ENCODE measurements at places on chromosomes 12 and 14.

DNA sequence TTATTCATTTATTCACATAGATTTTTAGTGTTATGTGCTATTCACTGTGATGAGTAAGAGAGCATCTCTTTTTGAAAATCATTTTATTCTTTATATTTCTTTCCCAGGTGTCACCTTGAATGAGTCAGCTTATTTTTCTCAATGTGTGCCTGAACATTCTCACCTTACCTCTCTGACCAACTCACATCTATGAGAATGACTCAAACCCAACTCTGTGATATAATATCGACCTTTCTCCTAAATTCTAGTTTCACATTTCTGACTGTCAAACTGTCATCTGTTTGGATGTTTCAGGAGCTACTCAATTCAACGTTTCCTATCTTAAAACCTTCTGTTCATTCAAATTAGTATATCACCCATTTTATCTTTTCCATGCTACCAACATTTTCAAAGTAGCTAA is 630.8 kb downstream of the RERGL start:
- DNase-seq: no peak

GRCh38 chr12:63093084-63093483 is 57.9 kb downstream of the AVPR1A start:
- DNase-seq: no peak

DNA sequence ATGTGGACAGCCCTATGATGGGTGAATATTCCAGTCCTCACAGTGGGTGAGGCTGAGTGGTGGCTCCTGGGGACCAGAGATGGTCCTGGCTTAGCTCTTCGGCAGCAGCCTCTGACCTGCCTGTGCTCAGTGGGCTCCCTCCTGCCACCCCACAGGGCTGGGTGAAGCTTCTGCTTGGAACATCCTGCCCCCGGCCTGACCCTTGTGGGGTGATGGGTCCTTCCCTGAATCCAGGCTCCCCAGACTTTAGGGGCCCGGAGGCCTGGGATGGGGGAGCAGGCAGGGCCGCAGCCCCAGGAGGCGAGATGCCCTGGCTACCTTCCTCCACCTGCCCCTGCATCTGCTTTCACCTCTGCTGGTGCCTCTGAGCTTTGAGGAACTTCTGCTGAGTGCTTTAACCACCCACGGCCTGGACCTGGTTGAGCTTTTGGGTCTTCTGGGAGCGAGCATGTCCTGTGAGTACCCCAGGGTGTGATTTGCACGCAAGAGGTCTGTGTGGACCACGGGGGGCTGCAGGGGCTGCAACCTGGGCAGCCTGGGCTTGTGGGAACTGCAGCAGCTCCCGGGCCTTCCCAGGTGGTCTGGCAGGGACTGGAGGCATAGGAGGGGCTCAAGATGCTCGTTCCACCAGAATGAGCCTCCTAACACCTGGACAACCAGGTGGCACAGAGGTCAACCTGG is 159.5 kb downstream of the KIF26A start:
- DNase-seq: no peak

GRCh38 chr12:57993834-57994233 is 52.5 kb downstream of the ATP23 start:
- no peak for DNase-seq

GRCh38 chr12:12992418-12993130 is 7.5 kb downstream of the HEBP1 start:
- DNase-seq: no peak

GRCh38 chr14:90999299-90999698 is 61.1 kb downstream of the RPS6KA5 start:
- peak; percentile 46 for DNase-seq

GRCh38 chr12:697481-697880 is 34.2 kb upstream of the NINJ2 start:
- no peak for DNase-seq

- no peak for DNase-seq
Measured at GRCh38 chr14:59739794-59740193, 130.8 kb downstream of the RTN1 start.

DNA sequence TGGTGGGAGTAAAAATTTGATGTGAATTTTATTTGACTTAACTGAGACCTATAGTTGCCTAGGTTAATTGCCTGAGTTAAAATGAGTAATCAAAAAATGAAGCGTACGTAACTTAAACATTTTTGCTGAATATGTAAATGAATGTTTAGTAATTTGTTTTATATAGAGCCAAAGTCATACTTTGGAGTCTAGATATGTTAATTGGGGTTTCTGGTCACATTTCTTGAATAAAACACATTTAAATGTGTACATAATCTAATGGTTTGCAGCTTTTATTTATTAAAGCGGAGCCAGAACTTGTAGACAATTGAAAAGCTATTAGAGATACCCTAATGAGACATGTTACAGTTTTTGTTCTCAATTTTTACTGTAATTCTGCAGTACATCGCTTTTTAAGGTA is 71.2 kb downstream of the AEBP2 start:
- no peak for DNase-seq

DNA sequence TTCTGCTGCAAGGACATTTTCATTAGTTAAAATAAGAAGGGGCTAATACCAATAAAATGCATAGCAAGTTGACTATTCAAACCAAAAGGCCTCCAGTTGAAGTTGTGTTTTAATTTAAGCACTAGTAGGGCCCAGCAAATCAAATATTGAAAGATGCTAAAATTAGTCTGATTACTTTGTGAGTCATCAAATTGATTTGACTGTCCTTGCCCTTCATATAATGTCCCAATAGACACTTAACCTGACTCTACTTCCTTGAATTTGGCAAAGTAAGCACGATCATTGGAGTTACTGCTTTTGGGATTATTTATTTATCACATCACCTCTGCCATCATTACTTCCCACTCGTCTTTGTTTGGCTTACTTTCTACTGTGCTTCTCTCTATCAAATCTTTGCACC is 798.5 kb downstream of the DIO2 start:
- DNase-seq: no peak
